ENCODE measurements at places on chromosomes 13 and 19.

- no peak for DNase-seq
These were observed 9.6 kb downstream of the ZSCAN5C start for GRCh38 chr19:56211718-56212117.

DNA sequence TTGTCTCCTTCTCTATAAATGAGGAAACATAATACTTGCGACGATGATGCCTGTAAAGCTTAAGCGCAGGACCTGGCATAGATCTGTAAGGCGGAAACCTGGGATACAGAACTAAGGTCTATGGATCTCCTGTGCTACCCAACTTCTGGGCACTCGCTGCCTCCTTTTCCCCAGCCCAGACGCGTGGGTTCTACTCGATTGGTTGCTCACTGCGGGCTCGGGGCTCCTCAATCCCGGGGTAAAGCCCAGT is 615 bp upstream of the PSMC4 start:
- peak; percentile 45 for DNase-seq

GRCh38 chr13:51237386-51237785 is 15.2 kb downstream of the FAM124A start:
- DNase-seq = no peak

- no peak for DNase-seq
These were observed 17.0 kb upstream of the SACS start for GRCh38 chr13:23450340-23451046.

- DNase-seq = no peak
These were observed 750 bp upstream of the AMH start for GRCh38 chr19:2248136-2249009.

- DNase-seq = peak; percentile 81
These were observed 40.8 kb downstream of the TNFRSF19 start for GRCh38 chr13:23610966-23611491.

Data from choroid plexus epithelial cell (primary cell).